ENCODE measurements at places on chromosomes 12 and 14. TPM values are rescaled to one million over a fixed set of nuclear protein-coding genes. Genes with fewer than 3 reads are reported as not detected.

The CFAP54 gene
- 0.57 TPM for total RNA-seq

DNA sequence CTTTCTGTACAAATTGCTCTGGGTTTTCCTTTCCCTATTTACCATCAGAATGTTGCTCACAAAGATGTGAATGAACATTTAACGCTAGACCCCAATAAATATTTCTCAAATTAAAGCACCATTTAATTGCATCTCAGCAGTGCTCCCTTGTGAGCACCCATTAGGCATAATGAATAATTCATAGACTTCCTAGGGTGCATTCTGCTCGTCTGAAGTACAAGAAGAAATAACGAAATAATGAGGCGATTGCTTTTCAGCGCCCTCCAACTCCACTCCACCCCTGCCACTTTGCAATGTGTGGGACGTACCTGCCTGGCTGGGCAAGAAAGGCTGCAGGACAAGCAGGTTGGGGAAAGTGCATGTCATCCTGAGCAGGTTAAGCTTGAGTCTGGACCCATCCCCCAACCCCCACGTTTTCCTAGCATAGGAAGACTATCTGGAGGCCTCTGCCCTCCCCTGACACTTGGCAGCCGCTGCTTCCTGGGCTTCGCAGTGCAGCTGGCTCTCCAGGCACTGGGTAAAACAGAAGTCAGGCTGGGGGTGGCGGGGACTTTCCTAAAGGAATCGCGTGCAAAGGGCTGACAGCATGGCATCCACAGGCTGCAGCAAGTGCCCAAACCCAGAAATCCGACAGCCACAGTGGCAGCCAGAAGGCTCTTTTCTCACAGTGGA, 253.7 kb downstream of the DUSP6 start:
- DNase-seq = no peak

DNA sequence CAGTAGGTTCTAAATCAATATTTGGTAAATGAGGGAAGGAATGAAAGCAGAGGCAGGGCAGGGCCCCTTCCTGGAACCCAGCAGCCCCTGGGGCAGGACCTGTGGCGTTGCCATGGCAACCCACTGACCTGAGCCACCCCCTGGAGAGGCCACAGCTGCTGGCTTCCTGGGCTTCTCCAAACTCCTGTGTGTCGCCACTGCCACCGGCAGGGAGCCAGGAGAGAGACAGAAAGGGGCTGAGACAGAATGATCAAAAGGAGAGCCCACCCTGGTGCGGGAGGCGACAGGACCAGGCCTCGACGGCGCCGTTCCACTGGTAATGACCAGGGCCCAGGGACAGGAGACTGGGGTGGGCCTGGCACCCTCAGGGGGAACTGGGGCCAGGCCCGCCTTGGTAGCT, 18.2 kb downstream of the RFX4 start:
- DNase-seq = no peak

The RFX4 gene
- not detected for total RNA-seq

DNA sequence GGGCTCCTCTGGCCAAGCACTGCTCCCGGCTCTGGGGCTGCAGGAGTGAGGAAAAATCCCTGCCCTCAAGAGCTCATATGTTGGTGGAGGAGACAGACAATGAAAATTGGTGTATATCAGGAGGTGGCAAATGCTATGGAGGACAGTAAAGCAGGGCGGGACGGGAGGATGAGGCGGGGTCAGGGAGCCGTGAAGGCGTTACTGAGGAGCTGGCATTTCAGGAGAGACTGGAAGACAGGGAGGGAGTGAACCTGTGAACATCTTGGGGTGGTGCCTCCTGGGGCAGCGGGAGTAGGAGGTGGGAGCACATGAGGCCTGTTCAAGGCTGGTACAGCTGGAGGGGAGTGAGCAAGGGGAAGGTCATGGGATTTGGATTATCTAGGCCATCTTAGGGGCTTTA, 26.6 kb downstream of the TSPAN9 start:
- DNase-seq = no peak

The APOLD1 gene
- total RNA-seq = 14.1 TPM

The SIRT4 gene
- 0.70 TPM for total RNA-seq

- DNase-seq = no peak
Observed at GRCh38 chr14:77980475-77981321, 180.8 kb downstream of the ADCK1 start.

Data from esophagus squamous epithelium (tissue), 5 donors.